CD4-positive, alpha-beta memory T cell (primary cell): ENCODE measurements at places on chromosomes 6 and 20.

DNA sequence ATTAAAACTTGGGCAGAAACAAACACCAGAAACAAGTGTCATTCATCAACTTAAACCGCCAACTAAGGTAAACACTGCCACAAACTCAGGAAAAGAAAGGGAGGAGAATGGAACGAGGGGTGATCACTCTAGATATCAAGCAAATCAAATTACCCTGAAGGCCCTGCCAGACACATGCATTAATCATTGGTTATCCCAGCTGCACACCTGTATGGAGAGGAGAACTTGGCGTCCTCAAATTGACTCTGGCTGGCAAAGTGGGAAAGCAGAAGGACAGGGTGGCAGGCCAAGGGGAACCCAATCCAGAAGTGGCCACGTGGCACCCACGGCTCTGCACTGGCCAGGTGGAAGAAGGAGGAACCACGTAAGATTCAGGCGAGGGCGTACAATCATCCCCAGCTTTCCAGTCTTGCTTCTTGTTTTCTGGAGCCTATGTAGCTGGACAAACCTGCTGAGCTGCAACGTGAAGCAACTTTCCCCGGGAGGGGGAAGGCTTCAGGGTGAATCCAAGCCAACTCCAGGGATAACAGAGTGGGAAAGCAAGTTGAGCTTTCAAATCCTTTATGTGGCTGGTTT is 156.2 kb upstream of the JARID2 start:
- H3K4me3 ChIP-seq = no peak overlapping the region
- no peaks in the 10 kb centered on the region for H3K36me3 ChIP-seq
- H3K27me3 ChIP-seq = no peaks in the 10 kb centered on the region
- H3K4me1 ChIP-seq = no peaks in the 10 kb centered on the region

DNA sequence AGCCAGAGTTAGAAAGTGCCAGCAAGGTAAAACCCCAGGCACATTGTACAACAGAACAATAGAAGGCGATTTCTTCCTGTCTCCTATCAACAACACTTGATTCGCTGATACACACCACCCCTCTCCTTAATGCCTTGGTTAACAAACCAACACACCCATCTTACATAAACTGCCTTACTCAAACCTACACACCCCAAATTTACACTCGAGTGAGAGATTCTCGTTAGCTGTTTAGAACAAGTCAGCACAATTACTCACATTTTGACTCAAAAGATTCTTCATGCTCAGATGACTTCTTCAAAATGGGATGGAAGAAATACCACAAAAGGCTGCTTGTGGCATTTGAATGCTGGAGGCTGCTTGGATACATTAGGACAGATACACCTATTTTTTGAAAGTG is 80.0 kb upstream of the FOXQ1 start:
- no peak overlapping the region for H3K4me3 ChIP-seq
- no peaks in the 10 kb centered on the region for H3K36me3 ChIP-seq
- no peak for DNase-seq
- H3K4me1 ChIP-seq = no peaks in the 10 kb centered on the region
- H3K27ac ChIP-seq = no peak overlapping the region

GRCh38 chr6:169868458-169868857 is 117.0 kb downstream of the ERMARD start:
- H3K4me3 ChIP-seq = no peak overlapping the region
- no peaks in the 10 kb centered on the region for H3K27me3 ChIP-seq
- H3K36me3 ChIP-seq = no peaks in the 10 kb centered on the region
- peaks cover 8% of the 10 kb centered on the region for H3K4me1 ChIP-seq
- peak; percentile 53 for DNase-seq

DNA sequence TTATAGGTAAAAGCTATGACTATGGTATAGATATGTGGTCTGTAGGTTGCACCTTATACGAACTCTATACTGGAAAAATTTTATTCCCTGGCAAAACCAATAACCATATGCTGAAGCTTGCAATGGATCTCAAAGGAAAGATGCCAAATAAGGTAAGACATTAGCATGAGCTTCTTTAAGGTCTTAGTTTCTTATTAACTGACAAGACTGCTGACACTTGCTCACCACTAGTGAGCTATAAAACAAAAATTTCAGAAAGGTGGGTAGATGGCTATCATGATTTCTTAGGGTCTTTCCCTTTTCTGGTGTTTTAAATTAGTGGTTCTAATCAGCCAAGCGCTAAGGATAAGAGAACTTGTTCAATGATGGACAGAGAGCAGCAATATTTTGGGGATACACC is 21.9 kb downstream of the FAM217A start:
- no peak for DNase-seq
- H3K36me3 ChIP-seq = peaks cover 78% of the 10 kb centered on the region
- no peak overlapping the region for H3K4me3 ChIP-seq
- no peaks in the 10 kb centered on the region for H3K27me3 ChIP-seq
- H3K4me1 ChIP-seq = no peaks in the 10 kb centered on the region

GRCh38 chr20:25321991-25322390 is 68.6 kb downstream of the ABHD12 start:
- DNase-seq = no peak
- H3K4me3 ChIP-seq = no peak overlapping the region
- peaks cover 4% of the 10 kb centered on the region for H3K36me3 ChIP-seq
- no peaks in the 10 kb centered on the region for H3K4me1 ChIP-seq
- no peaks in the 10 kb centered on the region for H3K27me3 ChIP-seq
- H3K27ac ChIP-seq = no peak overlapping the region

DNA sequence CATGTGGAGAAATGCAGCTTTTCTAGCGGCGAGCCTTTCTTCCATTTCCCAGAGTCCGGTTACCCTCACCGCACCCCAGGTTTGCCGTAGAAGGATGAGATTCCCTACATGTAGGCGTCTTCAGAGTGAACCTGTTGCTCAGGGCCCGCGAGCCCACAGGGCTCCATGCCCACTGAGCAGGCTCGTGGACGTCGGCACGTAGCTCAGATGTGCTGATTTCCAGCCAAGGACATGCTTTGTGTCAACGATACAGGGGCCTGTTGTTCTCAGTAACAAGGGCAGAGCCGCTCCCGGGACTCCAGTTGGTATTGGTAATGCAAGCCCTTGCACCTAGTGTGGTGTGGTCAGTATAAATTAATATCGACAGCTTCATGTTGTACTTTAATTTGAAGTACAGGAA is 159.6 kb downstream of the MTHFD1L start:
- no peaks in the 10 kb centered on the region for H3K36me3 ChIP-seq
- H3K27me3 ChIP-seq = no peaks in the 10 kb centered on the region
- no peak for DNase-seq
- no peak overlapping the region for H3K4me3 ChIP-seq
- H3K4me1 ChIP-seq = no peaks in the 10 kb centered on the region
- H3K27ac ChIP-seq = no peak overlapping the region

DNA sequence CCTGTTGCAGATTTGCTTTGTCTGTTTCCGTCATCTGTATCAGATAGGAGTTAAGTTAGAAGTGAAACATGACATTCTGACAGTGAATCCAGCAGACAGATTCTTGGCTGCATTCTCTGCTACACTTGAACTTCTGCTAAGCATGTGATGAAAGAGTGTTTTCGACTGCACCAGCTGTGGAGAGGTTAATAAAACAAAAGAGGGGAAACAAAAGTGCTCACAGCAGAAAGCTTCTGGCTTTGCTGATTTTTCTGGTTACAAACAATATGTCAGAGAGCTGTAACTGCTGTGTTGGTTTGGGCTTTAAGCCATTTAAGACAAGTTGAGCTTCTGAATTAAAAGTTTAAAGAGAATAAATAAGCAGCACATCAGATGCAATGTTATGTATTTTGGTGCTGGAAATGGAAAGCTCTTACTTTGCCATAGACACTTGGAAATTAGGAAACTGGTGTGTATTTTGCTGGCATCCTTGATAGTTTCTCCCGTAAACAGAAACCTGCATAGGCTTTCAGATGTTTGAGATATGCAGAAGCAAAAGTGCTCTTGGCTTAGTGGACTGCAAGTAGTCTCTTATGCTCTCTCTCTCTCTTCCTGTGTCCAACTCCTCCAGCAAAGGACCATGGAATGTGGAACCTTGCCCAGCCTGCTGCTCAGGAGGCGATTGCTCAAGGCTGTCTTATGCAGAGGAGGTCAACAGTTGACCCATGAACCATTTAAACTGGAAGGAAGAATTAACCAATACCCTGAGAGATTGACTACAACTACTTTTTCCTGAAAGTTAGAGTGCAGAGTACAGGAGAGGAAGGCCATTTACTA is 104.9 kb downstream of the RPS12 start:
- H3K4me1 ChIP-seq = no peaks in the 10 kb centered on the region
- no peaks in the 10 kb centered on the region for H3K27me3 ChIP-seq
- H3K27ac ChIP-seq = no peak overlapping the region
- no peak for DNase-seq

- no peak overlapping the region for H3K4me3 ChIP-seq
- H3K27ac ChIP-seq = no peak overlapping the region
- H3K4me1 ChIP-seq = no peaks in the 10 kb centered on the region
- peaks cover 38% of the 10 kb centered on the region for H3K36me3 ChIP-seq
- H3K27me3 ChIP-seq = no peaks in the 10 kb centered on the region
- no peak for DNase-seq
Observed at GRCh38 chr6:24802271-24803059, 3.7 kb upstream of the ARMH2 start.

DNA sequence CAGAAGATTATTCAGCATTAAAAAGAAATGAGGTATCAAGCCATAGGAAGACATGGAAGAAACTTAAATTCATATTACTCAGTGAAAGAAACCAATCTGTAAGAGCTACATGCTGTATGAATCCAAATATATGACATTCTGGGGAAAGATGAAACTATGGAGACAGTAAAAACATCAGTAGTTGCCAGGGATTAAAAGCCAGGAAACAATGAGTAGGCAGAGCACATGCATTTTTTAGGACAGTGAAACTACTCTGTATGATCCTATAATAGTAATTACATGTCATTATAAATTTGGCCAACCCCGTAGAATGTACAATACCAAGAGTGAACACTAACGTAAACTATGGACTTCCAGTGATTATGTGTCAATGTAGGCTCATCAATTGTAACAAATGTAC is 92.8 kb upstream of the RNF217 start:
- DNase-seq = no peak
- no peaks in the 10 kb centered on the region for H3K4me1 ChIP-seq
- no peaks in the 10 kb centered on the region for H3K27me3 ChIP-seq
- H3K36me3 ChIP-seq = no peaks in the 10 kb centered on the region
- no peak overlapping the region for H3K4me3 ChIP-seq
- no peak overlapping the region for H3K27ac ChIP-seq

GRCh38 chr6:147033267-147033666 is 170.9 kb upstream of the STXBP5 start:
- no peaks in the 10 kb centered on the region for H3K36me3 ChIP-seq
- H3K27me3 ChIP-seq = no peaks in the 10 kb centered on the region
- no peak overlapping the region for H3K4me3 ChIP-seq
- no peak overlapping the region for H3K27ac ChIP-seq
- H3K4me1 ChIP-seq = no peaks in the 10 kb centered on the region
- DNase-seq = no peak

DNA sequence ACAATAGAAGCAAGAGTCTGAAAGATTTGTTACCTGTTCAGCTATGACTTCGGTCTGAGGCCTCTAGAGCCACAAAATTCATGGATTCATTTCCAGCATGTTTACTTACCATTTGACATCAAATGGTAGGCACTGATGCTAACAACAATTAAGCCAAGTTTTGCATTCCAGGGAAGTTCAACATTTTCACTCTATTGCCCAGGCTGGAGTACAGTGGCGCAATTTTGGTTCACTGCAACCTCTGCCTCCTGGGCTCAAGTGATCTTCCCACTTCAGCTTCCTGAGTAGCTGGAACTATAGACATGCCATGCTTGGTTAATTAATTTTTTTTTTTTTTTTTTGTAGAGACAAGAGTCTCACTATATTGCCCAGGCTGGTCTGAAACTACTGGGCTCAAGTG is 114.1 kb upstream of the SGK1 start:
- no peaks in the 10 kb centered on the region for H3K27me3 ChIP-seq
- no peak overlapping the region for H3K4me3 ChIP-seq
- no peak overlapping the region for H3K27ac ChIP-seq
- peaks cover 16% of the 10 kb centered on the region for H3K4me1 ChIP-seq
- no peak for DNase-seq

- no peaks in the 10 kb centered on the region for H3K4me1 ChIP-seq
- H3K27ac ChIP-seq = no peak overlapping the region
- H3K4me3 ChIP-seq = no peak overlapping the region
- no peak for DNase-seq
- no peaks in the 10 kb centered on the region for H3K27me3 ChIP-seq
- no peaks in the 10 kb centered on the region for H3K36me3 ChIP-seq
Observed at GRCh38 chr20:45866454-45866853, 9.0 kb downstream of the ZSWIM3 start.

- H3K27me3 ChIP-seq = peaks cover 17% of the 10 kb centered on the region
- no peak within 1 kb of the TSS for H3K4me3 ChIP-seq
- peaks cover 8% of the 10 kb centered on the region for H3K4me1 ChIP-seq
Observed at GRCh38 chr6:35213824-35214756, at the start of gene SCUBE3. Gene SCUBE3, plus strand, starts transcription at chr6:35213956. Its CDS starts 463 bp downstream, at chr6:35214419.

DNA sequence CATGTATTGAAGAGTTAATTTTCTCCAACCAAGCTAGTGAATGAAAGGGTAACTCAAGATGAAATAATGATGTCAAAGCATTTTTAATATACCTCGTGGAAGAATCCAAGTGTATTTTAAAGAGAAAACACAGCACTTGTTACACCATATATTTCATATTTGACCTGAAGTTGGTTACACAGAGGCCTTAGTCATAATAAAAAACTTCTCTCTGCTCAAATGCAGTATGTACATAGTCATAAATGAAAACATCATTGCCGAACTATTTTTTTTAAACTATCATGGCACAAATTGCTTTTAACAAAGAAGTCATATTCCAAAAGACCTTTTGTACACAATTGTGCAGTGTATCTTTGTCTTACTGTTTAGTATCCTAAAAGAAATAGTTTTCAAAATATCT is 43.0 kb downstream of the BACH2 start:
- no peak for DNase-seq
- peaks cover 36% of the 10 kb centered on the region for H3K4me1 ChIP-seq
- H3K4me3 ChIP-seq = no peak overlapping the region
- no peak overlapping the region for H3K27ac ChIP-seq

GRCh38 chr20:36246401-36246800 is 10.1 kb downstream of the AAR2 start:
- no peak overlapping the region for H3K4me3 ChIP-seq
- H3K27ac ChIP-seq = no peak overlapping the region
- DNase-seq = no peak
- no peaks in the 10 kb centered on the region for H3K27me3 ChIP-seq
- peaks cover 9% of the 10 kb centered on the region for H3K4me1 ChIP-seq

GRCh38 chr6:109397020-109397419 is 14.8 kb upstream of the CD164 start:
- H3K4me3 ChIP-seq = no peak overlapping the region
- no peaks in the 10 kb centered on the region for H3K4me1 ChIP-seq
- no peak for DNase-seq
- no peaks in the 10 kb centered on the region for H3K27me3 ChIP-seq
- no peaks in the 10 kb centered on the region for H3K36me3 ChIP-seq
- H3K27ac ChIP-seq = no peak overlapping the region
